GM18507 (cell line): ENCODE measurements at places on chromosomes 2 and 18.

DNA sequence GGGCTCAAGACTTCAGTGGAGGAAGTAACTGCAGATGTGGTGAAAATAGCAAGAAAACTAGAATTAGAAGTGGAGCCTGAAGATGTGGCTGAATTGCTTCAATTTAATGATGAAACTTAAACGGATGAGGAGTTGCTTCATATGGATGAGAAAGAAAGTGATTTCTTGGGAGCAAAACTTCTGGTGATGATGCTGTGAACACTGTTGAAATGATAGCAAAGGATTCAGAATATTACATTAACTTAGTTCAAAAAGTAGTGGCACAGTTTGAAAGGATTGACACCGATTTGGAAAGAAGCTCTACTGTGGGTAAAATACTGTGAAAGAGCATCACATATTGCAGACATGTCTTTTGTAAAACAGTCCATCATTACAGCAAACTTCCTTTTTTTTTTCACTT lies 638.0 kb downstream of the NYAP2 start:
- DNase-seq, result no peak

GRCh38 chr2:143160732-143161707 lies 31.8 kb downstream of the ARHGAP15 start:
- no peak for DNase-seq

DNA sequence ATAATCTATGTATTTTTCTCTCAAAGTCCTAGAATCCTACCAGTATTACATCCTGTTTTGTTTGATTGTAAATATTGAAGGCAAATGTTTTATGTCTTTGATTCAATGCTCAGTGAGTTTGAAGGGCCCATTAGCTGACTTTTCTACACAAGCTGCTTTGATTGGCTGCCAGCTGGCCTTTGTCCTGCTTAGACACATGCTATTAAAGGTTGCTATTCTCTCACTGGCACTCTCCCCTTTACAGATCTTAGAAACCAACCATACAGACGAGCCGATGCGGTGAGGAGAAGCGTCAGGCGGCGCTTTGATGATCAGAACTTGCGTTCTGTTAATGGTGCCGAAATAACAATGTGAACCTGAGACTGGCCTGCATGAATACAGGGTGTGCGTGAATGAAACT lies 69.7 kb downstream of the PRPF40A start:
- no peak for DNase-seq

GRCh38 chr2:174781996-174782395 lies 17.7 kb upstream of the CHRNA1 start:
- DNase-seq, result no peak

GRCh38 chr2:217331523-217332416 lies 471.9 kb upstream of the TNP1 start:
- DNase-seq, result no peak
